ENCODE measurements at places on chromosomes 5 and 9. TPM values are rescaled to one million over a fixed set of nuclear protein-coding genes. Genes with fewer than 3 reads are reported as not detected.

Gene RELL2
- polyA plus RNA-seq = 6.7 TPM

Gene MSX2
- polyA plus RNA-seq = 0.56 TPM

Gene QRFP
- polyA plus RNA-seq = 0.08 TPM

Gene RXFP3
- polyA plus RNA-seq = not detected

Gene SEMA5A
- 1.3 TPM for polyA plus RNA-seq

Gene PHF24
- polyA plus RNA-seq = 0.04 TPM

Gene ANKRD55
- polyA plus RNA-seq = 0.06 TPM

All from esophagus (tissue), 2 donors.